NCI-H1436 treated with DMSO at 0.1 percent for 48 hours (cell line): ENCODE measurements at places on chromosomes 12 and 14.

DNA sequence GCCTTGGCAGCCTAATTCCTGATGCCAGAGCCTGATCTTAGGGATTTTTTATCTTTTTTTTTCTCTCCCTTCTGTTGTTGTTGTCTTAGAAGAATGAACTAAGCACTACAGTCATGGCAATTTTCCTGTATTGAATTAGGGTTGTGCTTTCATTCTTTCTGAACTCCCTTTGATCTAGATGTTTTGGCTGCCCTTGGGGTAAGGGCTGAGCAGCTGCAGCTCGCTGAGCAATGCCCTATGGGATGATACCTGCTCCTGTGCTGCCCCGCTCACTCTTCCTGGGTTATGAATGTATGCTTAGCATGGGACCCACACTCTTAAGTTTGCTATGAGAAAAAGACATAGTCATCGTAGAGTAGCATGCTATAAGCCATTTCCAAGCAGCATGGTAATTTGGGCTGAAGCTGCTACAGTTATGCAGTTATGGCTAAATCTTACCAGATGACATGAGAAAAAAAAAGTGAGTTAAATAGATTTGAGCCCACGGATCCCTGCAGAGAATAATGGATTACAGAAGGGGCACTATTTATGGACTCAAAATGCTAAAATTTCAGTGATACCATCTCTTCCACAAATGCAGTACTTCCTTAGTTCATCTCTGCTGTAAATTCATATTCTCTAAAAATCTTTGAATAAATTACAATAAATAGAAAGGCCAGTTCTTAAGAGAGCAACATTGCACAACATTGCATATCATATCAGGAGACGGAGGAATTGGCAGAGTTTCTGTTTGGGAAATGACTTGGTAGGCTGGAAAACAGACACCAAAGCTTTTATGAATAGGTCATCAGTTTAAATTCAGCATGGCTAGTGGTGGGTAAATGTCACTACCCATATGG lies 79.2 kb upstream of the PTHLH start:
- no peak for DNase-seq

GRCh38 chr14:105456736-105457617 lies 17.6 kb upstream of the CRIP2 start:
- DNase-seq, result no peak

DNA sequence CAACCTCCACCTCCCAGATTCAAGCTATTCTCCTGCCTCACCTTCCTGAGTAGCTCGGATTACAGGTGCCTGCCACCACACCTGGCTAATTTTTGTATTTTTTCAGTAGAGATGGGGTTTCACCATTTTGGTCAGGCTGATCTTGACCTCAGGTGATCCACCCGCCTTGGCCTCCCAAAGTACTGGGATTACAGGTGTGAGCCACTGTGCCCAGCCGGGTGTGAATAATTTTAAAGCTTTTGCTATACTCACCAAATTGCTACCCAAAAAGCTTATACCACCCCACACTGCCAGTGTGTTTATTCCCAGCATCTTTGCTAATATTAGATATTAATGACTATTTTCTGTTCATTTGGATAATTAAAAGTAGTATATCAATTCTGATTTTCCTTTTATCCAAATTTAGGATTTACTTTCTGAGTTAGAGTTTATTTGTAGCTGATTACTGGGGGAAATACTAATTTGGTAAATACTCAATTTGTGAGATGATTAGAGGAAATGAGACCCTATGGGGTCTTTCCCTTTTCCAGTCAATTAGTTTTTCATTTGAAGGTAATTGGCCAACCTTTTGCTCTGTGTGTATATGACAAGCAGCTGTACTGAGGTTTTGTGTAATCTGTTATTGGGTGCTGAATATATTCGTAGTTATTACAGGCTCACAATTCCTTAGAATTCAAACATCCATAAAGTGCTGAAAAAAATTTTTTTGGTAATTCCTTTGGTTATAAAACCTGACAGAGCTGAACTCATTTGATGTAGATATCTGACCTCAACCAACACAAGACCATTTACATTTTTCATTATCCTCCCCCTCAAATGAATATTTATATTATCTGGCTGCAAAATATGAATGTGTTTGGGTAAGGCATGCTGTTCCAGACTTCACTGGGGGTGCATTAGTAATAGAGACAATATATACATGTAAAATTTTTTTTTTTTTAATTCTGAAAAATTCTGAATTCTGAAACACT lies 73.6 kb downstream of the ANO6 start:
- DNase-seq, result no peak

DNA sequence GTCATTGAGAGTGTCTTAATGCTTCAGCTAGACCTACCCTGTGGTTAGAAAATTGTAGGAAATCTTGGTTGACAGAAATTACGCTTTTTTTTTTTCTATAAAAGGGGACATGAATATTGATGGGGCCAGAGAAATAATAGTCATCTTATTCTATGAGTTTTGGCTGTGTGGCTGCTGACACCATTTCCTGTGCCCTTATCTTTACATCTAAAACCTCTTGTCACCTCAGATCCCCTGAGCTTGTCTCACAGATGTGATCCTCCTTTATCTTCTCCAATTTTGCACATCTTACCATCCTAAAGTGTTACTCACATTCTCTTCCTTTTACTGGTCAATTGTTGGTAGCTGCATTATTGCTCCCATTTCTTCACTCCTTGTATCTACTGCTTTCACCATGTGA lies 36.1 kb downstream of the ASCL1 start:
- no peak for DNase-seq

GRCh38 chr14:98160901-98161300 lies 1111.1 kb downstream of the BCL11B start:
- DNase-seq, result no peak

- peak; percentile 13 for DNase-seq
Observed at GRCh38 chr12:116236148-116236731, 41.3 kb downstream of the MED13L start.

GRCh38 chr12:110007881-110008280 lies 8.7 kb downstream of the ANKRD13A start:
- no peak for DNase-seq

DNA sequence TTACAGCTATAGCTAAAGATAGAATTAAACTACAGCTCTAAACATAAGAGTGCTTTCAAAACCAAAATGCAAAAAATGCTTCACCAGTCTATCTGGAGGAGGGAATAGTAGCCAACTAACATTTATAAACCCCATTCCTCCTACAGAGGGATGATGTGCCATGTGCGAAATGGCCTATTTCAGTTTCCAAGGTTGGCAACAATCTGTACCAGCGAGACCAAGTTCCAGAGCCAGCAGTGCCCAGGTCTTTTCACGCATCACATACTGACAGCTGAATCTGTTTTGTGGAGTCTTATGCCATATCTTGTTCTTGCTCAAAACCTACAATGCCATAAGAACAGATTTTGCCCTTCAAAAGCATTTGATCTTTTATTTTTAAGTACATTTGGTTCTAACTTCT lies 24.5 kb downstream of the NELL2 start:
- DNase-seq, result no peak

DNA sequence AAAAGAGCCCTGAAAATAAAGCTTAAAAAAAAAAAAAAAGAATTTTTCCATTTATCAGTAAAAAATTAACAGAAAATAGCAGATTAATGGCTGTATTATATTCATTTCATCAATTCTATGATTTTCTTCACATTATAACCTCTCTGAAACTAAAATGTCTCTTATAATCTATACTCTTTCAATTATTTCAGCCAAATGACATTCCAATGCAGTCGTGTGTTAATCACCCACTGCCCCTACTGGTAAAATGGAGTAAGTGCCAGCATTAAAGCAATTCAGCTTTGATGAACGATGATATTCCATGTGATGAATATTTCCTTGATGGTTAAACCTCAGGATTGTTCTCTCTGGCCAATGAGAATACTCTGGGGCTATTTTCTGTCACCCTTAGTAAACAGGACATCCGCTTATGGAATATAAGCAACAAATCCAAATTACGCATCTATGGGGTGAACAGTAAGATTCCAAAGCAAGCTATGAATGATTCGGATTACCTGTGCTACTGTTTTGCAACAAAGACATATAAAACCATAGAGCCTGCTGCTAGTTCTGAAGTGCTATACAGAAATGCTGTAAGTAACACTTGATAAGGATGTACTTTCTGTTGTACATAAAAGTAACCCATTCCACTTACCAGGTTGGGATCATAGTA lies 20.3 kb upstream of the SYCP3 start:
- no peak for DNase-seq

GRCh38 chr12:5912437-5913334 lies 32.4 kb downstream of the ANO2 start:
- no peak for DNase-seq

GRCh38 chr12:51630256-51630880 lies 39.3 kb downstream of the SCN8A start:
- DNase-seq, result no peak

DNA sequence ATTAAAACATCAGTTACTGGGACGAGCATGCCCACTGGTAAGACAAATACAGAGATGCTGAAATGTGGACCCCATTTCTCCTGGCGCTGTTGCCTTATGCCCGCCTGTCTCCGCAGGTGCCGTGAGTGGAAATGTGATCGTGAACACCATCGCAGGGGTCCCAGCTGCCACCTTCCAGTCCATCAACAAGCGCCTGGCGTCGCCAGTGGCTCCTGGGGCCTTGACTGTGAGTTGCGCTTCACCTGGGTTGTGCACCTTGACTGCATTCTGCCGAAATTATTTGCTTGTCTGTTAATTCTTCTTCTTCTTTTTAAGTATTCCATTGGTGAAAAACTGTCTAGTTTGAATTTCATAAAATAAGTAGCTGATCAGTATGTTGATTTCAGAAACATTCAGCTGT lies 89.1 kb downstream of the DDX51 start:
- DNase-seq, result no peak

GRCh38 chr14:57865066-57865402 lies 858 bp downstream of the SLC35F4 start:
- DNase-seq, result no peak

GRCh38 chr14:26810631-26811030 lies 212.8 kb upstream of the NOVA1 start:
- no peak for DNase-seq

- no peak for DNase-seq
Observed at GRCh38 chr12:115770643-115771042, 506.9 kb downstream of the MED13L start.

- DNase-seq, result no peak
Observed at GRCh38 chr12:81164827-81165226, 86.9 kb downstream of the ACSS3 start.

- no peak for DNase-seq
Observed at GRCh38 chr12:68381476-68382219, 49.5 kb upstream of the MDM1 start.

- DNase-seq, result no peak
Observed at GRCh38 chr14:87894920-87895319, 98.1 kb downstream of the GALC start.

DNA sequence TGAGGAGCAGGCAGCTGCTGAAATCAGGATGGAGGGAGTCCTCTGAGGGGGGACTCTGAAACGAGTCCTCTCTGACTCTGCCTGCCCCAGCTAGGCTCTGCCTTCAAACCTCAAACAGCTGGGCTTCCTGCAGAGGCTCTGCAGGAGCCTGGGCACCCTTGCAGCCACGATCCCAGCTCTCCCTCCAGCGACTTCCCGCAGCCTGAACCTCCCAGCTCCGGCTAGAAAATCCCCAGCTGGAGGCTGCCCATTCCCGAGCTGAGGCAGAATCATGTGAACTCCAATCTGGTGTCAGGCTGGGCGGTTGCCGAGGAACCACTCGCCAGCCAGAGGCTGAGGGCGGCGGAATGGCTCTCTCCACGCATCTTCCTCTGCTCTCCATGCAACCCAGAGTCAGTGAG lies at the start of gene GPR68:
Gene GPR68, minus strand, starts transcription at position 204 of the 401 bp plus-strand sequence. CDS start 9,654 bp downstream, outside the sequence.
- no peak for DNase-seq

DNA sequence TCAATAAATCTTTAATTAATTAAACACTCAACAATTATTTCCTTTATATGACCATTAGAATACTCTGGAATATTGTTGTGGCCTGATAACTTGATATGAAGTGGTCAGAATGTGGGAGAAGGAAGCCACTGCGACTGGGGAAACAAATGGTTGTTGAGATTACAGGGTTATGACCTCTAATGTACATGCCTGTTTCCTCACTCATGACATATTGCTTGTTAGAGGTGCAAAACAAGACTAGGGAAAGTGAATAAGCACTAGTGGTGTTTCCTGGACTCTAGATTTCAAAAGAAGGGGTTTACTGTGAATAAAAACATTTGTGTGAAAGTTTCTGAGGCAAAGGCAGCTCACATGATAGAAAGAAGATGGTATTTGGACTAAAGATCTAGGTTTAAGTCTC lies 53.3 kb downstream of the STAB2 start:
- DNase-seq, result no peak

- DNase-seq, result no peak
Observed at GRCh38 chr14:101220921-101221510, 317.5 kb upstream of the RTL1 start.

DNA sequence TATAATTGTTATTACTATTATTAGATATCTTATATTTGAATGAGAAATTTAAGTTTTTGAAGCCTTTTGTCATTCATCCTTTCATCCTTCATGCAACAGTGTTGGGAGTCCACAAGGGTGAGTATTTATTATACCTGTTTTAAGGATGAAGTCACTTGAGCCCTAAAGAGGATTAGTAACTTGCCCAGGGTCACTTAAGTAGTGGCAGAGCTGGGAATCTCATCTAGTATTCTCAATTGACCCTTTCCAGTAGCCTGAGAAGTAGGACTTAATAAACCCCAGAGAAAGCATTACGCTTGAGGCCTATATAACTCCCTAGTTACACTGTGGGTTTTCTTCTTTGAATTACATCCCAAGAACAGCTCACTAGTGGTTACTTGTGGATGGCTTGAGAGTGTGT lies 119.8 kb downstream of the SRGAP1 start:
- DNase-seq, result no peak

GRCh38 chr14:89251061-89251460 lies 166.0 kb downstream of the FOXN3 start:
- DNase-seq, result no peak

DNA sequence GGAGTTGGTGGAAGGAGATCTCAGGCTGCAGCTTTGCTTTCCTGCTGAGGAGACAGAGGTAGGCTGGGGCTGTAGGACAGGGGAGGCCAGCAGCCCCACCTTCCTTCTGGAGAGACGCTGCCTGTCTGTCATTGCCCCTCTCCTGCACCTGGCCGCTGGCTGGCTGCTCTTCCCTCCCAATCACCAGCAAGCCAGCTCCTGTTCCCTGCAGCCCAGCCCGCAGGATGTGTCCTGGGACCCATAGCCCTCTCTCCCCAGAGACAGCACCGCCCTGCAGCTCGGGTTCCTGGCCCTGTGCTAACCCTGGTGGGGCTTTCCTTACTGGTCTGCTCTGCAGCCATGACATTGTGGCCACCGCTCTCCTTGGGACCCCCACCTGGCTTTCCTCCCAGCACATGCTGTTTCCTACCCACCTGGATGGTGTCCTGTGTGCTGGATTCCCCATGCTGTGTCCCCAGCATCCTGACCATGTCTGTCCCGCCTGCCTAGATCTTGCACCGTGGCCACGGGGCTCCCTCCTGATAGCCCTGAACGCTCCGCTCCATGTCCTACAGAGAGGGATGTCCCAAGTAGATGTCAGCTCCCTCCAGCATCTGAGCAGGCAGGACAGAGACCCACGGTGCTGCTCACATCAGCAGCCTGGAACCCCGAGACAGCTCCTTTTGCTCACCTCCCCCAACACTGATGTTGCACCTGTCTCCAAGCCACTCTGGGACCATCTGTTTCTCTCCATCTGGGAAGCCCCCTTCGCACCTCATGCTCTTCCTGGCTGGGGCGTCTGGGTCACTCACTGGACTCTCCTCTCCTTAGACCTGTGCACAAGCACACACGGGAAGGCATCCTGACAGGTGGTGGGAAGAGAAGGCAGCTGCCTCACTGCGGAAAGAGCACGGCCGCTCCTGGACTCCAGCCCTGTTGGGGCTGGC lies 1.1 kb upstream of the MTA1 start:
- no peak for DNase-seq

GRCh38 chr12:125145196-125145595 lies 80.0 kb downstream of the AACS start:
- DNase-seq, result no peak
